ENCODE measurements at places on chromosomes 2 and 18.

DNA sequence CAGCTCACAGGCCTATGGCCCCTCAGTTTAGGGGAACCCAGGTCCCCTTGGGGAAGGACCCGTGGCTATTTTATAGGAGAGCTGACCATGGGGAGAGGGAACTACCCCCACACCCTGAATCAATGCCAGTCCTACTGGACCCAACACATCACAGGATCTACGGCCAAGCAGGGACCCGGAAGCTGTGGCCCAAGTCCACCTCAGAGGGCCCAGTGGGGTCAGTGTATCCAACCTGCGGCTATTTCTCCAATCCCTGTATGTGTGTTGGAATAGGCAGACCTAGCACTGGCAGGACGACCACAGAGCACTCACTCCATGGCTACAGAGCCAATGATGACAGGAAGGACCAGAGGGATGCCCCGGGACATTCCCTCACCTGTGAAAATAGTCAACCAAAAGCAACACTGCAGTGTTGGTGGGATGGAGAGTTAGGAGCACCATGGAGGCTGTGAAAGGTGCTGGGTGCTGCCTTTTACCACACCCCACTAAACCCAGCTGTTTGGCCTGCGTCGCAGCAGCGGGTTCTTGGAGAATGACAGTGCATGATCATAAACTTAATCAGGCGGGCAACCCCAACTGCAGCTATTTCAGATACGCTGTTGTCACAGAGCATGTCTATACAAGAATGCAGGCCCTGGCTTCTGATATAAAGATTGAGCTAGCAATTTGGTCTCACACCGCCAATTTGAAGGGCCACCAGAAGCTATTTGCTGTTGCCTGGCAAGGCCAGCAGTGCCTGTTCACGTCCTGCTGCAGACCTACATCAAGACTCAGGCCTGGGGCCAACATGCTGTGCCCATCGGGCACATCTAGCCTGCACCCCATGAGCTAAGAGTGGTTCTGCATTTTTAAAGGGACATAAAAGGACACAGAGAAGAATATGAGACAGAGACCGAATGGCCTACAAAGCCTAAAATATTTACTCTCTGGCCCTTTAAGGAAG is 110.4 kb downstream of the EIPR1 start:
- no peak for DNase-seq

GRCh38 chr2:137056704-137057103 is 291.4 kb downstream of the THSD7B start:
- DNase-seq: no peak

DNA sequence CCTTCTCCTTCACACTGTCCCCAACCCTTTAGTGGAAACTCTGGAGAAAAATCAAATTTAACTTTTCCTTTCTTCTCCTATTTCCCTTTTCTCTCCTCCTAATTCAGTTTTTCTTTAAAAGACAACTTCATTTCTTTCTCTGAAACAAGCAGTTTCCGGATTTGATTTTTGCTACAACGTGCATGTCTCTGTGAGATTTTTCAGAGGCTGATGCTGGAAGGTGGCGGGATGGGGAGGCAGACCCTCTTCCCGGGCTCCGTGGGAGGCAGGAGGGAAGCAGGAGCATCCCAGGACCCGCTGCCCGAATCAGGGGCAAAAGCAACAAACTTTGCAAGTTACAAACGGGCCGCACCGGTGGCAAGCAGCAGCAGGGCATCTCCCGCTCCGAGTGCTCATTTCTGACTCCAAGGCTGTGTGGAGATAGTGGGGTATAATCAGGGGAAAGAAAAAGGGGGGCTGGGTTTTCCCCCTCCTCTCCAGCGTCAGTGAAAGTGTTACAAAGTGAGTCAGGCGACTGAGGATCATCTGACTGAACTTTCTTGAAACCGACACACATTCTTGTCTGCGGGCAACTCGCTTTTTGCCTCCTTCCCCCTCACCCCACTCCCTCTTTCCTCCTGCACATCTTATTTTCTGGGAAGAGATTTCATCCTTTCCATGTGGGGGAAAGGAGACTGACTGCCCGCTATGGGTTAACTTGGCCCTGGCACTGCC is 6.4 kb downstream of the ZEB2 start:
- DNase-seq: no peak

GRCh38 chr18:64474773-64475172 is 325.9 kb upstream of the LINC00305 start:
- no peak for DNase-seq

DNA sequence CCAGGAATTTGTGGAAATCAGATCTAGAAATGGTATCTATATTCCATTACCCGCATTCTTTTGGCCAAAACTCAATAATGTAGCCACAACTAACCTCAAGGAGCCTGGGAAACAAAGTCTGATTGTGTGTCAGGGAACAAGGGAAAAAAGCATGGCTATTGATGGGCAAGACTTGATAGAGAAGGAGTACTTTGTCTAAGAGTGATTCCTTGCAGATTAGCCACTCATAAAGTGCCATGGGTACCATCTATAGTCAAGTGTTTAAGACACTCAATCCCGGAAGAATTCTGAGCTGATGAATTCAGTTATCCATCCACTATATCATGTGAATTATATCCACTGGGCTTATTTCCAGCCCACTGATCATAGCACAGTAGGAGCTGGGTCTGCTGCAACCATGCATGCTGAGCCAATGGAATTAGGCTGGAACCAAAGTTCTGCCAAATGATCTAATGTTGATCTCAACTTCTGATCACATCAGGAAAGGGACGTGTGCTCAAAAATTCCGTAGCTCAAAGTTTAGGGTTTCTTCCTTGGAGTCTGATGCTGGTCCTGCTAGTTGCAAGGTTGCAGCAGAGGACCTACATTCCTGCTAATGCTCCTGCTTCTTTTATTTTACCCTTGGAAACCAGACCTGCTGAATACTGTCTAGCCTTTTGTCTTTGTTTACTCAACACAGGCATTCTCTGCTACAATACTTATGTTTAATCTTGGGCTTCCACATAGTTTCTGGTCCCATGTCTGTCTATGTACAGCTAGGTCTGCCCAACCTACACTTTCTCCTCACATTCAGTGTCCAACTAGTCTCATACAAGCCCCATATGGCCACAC is 629.7 kb downstream of the IRS1 start:
- DNase-seq: no peak

GRCh38 chr2:12967804-12968203 is 251.1 kb downstream of the TRIB2 start:
- DNase-seq: no peak

GRCh38 chr2:197028230-197028629 is 101.7 kb upstream of the PGAP1 start:
- DNase-seq: peak; percentile 26

- DNase-seq: no peak
These were observed 606.5 kb upstream of the GYPC start for GRCh38 chr2:126049461-126049860.

GRCh38 chr18:50117863-50118262 is 77.1 kb downstream of the MYO5B start:
- no peak for DNase-seq

- DNase-seq: peak; percentile 45
These were observed 115.4 kb downstream of the PXDN start for GRCh38 chr2:1628893-1629292.

DNA sequence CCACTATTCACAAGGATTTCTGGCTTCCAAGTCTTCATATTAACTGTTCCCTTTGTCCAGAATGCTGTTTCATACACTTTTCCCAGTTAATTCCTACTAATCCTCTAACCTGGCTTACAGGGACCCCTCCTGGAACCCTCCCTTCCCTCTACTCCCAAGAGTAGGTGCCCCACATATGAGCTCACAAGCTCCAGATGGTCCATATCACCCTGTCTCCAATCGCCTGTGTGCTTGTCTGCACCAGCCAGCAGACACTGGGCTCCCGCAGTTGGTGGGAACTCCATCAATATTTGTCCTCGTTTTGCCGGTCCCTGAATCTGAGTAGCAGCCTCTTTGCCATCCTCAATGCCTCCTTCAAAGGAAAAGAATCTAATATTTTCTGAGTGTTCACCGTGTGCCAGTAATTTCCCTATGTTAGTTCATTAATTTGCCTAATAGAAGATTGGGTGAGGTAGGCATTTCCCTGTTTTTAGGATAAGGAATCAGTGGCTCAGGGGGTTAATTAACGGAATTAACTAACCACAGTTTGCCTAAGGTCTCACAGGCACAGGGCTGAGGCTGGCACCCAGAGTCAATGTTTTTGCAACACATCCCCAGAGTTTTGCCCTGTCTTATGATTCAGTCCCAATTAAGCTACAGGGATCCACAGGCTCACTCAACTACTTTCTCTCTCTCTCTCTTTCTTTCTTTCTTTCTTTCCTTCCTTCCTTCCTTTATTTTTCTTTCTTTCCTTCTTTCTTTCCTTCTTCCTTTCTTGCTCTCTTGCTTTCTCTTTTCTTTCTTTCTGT is 141.6 kb upstream of the CYP1B1 start:
- DNase-seq: no peak

GRCh38 chr2:198639580-198639979 is 818.2 kb downstream of the SATB2 start:
- no peak for DNase-seq

GRCh38 chr2:95389245-95390119 is 13.0 kb upstream of the FAHD2A start:
- peak; percentile 71 for DNase-seq

GRCh38 chr2:48362515-48362914 is 167.4 kb upstream of the STON1 start:
- no peak for DNase-seq

GRCh38 chr2:190514676-190515075 is 19.8 kb downstream of the NEMP2 start:
- DNase-seq: no peak

DNA sequence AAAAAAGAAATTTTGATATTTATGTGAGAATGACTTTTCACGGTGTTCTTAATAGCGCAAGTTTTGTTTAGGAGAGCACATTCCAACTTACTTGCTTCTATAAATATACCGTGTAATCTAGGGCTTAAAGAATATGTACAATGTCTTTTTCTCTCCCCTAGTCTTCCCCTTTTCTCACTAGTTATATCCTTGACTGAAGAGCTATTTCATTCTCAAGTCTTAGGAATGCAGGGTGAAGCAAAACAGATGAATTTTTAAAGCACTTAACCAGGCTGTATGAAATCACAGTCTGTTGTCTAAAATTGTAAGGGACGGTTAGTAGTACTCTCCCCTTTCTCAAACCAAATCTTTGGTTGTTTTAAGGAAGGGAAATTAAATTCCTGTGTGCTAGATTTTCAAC is 29.6 kb upstream of the SLC30A6 start:
- DNase-seq: no peak

GRCh38 chr2:228037915-228038314 is 143.6 kb downstream of the SPHKAP start:
- DNase-seq: no peak

GRCh38 chr2:124996406-124996805 is 971.3 kb downstream of the CNTNAP5 start:
- no peak for DNase-seq

- no peak for DNase-seq
These were observed at the start of gene MFSD2B for GRCh38 chr2:24009680-24010476. MFSD2B (plus strand) TSS chr2:24010085; CDS start chr2:24010097, 12 bp downstream.

DNA sequence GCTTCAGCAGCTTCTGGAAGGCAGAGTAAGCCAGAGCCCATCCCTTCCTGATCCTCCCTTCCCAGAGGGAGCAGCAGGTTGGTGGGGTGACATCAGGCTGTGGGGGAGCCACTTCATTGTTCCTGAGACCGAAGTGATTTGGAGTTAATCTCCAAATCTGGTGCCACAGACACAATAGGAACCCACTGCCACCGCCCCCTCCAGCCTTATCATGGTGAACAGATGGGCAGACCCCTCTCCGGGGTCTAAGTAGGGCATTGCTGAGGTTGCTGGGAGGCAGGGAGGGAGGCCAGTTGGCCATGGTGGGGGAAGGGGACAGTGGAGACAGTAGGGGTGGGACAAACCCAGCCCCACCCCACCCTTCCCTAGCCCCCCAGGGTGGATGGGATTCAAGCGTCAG is 25.6 kb upstream of the SLC35F6 start:
- DNase-seq: no peak

DNA sequence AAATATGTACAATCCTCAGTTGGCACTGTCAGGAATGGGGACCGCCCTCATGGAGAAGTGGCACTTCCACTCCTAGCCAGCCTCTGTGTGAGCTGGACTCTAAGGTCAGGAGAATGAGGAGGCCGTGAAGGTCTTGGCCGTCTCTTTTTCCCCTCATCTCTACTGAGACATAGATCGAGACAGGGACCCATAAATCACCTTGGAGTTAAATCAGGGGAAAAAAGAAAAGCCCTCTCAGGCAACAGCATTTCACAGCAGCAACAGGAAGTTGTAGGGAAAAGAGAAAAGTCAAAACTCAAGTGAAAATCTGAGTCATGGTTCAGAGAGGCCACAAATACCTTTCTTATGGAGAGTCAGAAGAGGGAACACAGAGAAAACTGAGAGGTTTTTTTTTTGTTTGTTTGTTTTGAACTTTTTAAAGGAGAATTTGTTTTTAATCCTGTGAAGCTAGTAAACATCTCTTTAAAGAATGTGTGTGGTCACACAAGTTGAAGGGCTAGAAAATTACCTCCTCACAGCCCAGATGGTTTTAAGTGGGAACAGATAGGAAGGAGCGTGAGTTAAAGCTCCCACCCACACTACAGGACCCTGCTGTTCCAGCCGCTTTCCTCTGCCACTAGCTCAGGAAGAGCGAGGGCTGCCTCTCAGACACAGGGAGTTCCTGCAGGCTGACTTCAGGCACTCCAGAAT is 30.6 kb upstream of the CYP1B1 start:
- peak; percentile 71 for DNase-seq

- no peak for DNase-seq
These were observed 24.0 kb downstream of the CERKL start for GRCh38 chr2:181632733-181633401.

- no peak for DNase-seq
These were observed 510.9 kb upstream of the CELF4 start for GRCh38 chr18:38076346-38077070.

- no peak for DNase-seq
These were observed 44.6 kb downstream of the TANK start for GRCh38 chr2:161204846-161205245.

DNA sequence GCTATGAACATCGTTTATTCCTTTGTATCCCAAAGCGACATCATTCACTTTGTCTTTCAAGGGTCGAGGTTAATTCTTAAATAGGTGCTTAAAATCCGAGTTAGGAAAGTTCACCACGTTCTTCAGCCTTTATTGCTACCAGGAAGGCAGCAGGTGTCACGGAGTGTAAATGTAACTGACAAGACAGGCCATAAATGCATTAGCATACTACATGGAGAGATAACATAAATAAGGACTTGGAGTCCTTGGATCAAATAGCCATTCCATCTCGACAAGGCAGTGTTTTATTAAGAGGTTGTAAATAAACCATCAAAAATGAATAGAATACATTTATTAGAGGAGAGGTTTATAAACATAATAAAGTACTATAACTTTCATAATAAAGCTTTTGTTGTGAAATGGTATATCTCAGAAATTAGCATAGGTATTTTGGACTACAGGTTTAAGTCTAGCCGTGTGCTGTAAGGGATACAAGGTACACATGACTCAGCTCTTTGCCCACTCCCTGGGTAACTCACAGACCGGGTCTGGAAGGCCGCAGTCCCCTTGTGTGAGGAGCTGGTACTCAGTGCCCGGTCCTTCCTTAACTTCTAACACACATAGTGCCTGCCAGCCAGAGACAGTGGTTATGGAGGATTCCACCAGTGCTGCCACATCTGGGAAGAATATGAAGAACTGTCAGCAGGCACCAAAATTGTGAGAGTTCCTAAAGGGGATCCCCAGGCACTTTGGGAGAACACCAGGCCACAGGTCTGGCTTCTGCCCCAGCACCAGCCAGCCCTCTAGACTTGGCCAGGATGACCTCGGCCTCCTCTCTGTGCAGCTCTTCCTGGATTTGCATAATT is 29.4 kb downstream of the CAPN13 start:
- no peak for DNase-seq

- DNase-seq: no peak
These were observed 168.5 kb upstream of the GLI2 start for GRCh38 chr2:120567128-120567527.

- no peak for DNase-seq
These were observed 157.1 kb downstream of the COL6A3 start for GRCh38 chr2:237256887-237257286.
